Activated CD4-positive, CD25-positive, alpha-beta regulatory T cell treated with anti-CD3 and anti-CD28 coated beads, Interleukin-2, amount 50 U/mL, for 24 hours (primary cell): ENCODE measurements at places on chromosomes 3 and 15.

DNA sequence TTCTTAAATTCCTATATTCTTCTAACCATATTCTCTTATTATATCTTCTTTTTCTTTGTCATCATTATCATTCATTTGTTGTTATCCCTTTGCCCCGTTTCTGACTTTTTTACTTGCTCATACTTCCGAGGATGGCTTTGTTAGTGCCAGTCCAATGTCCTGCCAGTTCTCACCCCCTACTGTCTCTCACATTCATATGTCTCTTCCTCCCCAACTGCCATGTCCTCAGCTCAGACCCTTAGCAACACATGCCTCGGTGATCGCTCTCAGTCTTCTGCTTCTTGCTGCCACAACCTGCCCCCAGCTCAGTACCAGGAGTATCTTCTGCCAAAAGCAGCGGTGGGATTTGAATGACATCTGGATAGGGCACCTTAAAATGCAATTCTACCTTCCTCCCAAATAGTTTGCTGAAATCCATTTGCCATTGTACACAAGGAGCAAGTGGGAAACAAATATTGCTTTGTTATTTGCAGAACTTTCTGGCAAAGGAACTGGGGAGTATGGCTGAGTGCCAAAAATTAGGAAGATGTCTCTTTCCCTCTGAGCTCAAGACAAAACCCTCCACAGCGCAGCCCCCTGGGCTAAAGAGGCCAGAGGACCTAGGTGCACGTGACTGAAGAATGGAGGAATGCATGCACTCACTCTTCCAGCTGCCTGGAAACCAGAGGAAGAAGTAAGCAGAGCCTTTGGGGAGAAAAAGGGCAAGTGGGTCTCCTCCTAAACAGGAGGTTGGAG is 57.7 kb upstream of the CTNNB1 start:
- ATAC-seq = no peak

DNA sequence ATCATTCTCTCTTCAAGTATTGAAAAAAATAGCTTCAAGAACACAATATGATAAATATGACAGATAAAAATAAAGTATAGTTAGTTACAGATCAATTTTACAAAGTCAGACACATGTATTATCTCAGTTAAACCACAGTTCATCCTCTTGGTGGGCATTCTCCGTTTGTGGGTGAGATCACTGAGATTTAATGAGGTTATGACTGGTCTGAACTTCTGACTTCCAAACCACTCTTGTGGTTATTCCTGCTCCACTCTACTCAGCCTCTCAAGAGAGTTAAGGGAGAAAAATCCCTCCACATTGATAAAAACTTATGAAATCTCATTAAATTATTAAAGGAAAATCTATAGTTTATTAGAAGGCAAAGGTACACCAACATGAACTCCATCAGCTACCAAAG is 229.9 kb upstream of the LRTM1 start:
- ATAC-seq = no peak

DNA sequence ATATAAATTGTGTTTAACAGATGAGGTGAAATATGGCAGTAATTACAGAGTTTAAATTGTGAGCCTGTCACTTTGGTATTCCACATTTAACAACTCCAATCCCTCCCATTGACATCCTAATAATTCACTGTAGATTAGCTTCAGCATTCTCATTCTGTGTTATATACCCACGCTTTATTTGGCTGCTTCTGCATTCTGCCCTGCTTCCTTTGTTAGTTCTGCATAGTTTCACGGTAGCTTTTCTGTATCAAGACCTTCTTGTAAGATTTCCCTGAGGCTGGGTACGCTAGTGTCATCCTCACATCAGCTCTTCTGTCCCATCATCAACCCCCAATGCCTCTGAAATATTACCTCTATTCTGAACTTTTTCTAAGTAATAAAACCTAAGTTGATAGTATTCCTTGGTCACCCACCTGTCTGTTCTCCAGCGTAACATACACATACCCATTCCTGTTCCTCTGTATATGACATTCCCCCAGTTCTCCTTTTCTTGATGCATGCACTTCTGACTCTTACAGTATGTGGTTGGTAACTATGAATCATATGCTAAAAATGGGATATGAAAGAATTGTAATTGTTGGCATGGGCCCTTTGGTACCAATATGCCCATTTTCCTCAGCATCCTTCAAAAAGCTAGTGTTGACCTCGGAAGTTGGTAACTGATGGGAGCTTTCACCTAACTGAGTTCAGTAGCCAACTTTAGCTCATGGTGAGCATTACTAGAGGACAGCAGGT is 171.2 kb downstream of the KLHL25 start:
- ATAC-seq = no peak

DNA sequence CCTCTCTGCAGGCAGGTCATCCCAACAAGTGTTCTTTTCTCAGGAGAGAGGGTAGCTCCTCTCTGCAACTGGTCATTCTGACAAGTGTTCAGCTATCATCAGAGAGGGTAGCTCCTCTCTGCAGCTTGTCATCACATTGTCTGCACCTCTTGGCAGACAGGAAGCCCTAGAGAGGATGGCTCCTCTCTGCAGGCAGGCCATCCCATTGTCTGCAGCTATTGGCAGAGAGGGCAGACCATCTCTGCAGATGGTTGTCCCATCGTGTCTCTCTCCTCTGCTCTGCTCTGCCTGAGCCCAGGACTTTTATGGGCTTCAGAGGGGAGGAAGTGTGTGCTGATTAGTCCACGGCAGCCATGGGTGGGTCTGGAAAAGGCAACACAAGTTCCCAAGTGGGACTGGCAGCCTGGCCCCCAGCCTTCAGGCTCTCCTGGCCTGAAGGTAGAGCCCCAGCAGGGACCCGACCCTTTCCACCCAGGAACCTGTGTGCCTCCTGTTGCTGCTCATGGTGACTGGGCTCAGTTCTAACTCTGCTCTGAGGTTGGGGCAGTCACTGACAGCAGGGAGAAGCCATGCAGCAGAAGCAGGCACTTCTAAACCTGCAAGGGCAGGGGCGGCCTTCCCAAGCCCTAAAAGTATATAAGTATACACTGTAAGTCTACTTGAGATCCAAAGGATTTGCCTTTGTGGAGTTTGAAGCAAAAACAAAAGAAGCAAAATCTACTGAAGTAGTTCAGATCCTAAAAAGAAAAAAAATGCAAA is 637.9 kb downstream of the PLOD2 start:
- ATAC-seq = no peak

DNA sequence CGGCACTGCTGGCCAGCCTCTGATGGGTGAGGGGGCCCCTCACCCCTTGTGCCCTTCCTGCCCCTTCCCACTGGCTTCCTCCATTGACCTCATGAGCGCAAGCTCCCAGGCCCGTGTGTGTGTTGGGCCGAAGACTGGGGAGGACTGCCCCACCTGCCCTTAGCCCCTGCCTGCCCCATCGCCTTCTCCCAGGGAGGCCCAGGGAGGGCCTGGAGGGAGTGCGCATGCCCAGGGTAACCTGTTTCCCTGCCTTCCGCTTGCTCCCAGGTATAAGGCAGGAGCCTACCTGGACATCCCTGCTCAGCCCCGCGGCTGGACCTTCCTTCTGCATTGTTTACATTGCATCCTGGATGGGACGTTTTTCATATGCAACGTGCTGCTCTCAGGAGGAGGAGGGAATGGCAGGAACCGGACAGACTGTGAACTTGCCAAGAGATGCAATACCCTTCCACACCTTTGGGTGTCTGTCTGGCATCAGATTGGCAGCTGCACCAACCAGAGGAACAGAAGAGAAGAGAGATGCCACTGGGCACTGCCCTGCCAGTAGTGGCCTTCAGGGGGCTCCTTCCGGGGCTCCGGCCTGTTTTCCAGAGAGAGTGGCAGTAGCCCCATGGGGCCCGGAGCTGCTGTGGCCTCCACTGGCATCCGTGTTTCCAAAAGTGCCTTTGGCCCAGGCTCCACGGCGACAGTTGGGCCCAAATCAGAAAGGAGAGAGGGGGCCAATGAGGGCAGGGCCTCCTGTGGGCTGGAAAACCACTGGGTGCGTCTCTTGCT is 8.8 kb downstream of the DLL4 start:
- no peak for ATAC-seq

GRCh38 chr15:94015324-94015723 is 216.0 kb upstream of the MCTP2 start:
- no peak for ATAC-seq
